GM23248 (cell line): ENCODE measurements at places on chromosomes 7 and 10.

- no peak overlapping the region for H3K4me3 ChIP-seq
- peak; percentile 4 for DNase-seq
- H3K36me3 ChIP-seq, result no peaks in the 10 kb centered on the region
- H3K27ac ChIP-seq, result no peak overlapping the region
These were observed 128.3 kb downstream of the NEBL start for GRCh38 chr10:20768843-20769242.

- H3K27me3 ChIP-seq, result no peaks in the 10 kb centered on the region
- H3K27ac ChIP-seq, result no peak overlapping the region
- no peak overlapping the region for H3K4me3 ChIP-seq
- H3K4me1 ChIP-seq, result no peaks in the 10 kb centered on the region
- peak; percentile 1 for DNase-seq
- no peaks in the 10 kb centered on the region for H3K36me3 ChIP-seq
These were observed 108.7 kb downstream of the TYW1 start for GRCh38 chr7:67105377-67105776.

- DNase-seq, result peak; percentile 93
- no peaks in the 10 kb centered on the region for H3K36me3 ChIP-seq
- H3K27me3 ChIP-seq, result no peaks in the 10 kb centered on the region
- no peak overlapping the region for H3K4me3 ChIP-seq
- peaks cover 17% of the 10 kb centered on the region for H3K4me1 ChIP-seq
These were observed 24.4 kb downstream of the TMEM273 start for GRCh38 chr10:49163741-49164140.

- H3K4me3 ChIP-seq, result no peak overlapping the region; the same call in 1 of the 2 replicates
- no peaks in the 10 kb centered on the region for H3K27me3 ChIP-seq
- H3K4me1 ChIP-seq, result peaks cover 19% of the 10 kb centered on the region
These were observed 1.6 kb downstream of the AIFM2 start for GRCh38 chr10:70130878-70131559.

DNA sequence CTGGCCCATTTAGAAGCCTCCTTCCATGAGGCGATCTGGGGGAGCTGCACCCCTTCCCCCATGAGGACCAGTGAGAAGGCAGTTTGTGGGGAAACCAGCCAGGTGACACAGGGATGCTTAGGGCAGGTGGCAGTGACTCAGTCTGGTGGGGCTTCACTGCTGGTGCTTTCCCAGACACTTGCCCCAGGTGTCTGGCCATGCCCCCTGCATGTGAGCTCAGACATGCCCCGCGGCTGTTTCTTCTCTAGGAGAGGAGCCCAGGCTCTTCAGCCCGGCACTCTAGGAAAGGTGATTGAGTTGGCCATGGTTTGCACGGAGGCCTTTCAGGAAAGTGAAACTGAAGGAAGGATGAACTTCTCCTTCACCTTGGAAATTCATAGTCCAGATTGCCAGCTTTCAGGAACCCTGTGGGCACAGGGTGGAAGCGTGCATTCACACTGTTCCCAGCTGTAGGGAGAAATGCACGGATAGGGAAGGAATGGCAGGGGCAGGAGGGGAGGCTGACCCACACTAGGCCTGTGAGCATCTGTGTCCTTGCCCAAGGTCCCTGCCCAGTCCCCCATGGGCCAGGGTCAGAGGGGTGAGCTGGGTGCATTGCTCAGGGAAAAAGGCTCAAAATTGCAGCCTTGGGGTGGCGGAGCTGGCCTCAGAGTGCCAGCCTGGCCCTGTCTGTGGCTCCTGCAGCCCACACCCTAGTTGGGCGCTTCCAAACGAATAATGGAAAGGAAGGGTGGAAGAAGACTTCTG lies 359.1 kb downstream of the GLRX3 start:
- no peak for DNase-seq
- no peaks in the 10 kb centered on the region for H3K36me3 ChIP-seq
